NCI-H1694 treated with DMSO at 0.1 percent for 48 hours (cell line): ENCODE measurements at places on chromosomes 12 and 14.
A peak's percentile ranks its signal among the peaks of the same experiment; 100 is the strongest.

DNA sequence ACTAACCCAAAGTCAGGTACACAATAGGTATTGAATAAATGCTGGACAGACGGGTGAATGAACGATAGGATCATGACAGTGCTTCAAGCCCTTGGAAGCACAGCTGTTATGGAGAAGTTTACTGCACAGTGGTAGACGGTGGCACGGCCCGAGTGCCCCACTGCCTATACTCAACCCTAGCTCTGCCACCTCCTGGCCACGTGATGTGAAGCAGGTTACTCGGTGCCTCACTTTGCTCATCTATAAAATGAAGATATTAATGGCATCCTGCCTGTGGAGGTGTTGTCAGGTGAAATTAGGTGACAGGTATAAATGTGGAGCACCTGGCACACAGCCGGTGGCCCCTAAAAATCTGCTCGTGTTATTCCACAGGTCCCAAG lies 5.8 kb downstream of the ASB2 start:
- peak; percentile 86 for DNase-seq

DNA sequence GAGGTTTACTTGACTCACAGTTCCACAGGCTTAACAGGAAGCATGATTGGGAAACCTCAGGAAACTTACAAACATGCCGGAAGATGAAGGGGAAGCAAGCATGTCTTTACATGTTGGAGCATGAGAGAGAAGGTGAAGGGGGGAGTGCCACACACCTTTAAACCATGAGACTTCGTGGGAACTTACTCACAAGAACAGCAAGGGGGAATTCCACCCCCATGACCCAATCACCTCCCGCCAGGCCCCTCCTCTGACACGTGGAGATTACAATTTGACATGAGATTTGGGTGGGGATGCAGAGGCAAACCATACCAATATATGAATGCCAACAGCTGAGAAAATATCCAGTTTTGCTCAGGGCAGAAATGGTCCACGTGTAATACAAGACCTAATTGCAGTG lies 518.6 kb downstream of the VRK1 start:
- no peak for DNase-seq

- DNase-seq: no peak
These were observed 313.5 kb downstream of the KCNC2 start for GRCh38 chr12:74896186-74896585.

DNA sequence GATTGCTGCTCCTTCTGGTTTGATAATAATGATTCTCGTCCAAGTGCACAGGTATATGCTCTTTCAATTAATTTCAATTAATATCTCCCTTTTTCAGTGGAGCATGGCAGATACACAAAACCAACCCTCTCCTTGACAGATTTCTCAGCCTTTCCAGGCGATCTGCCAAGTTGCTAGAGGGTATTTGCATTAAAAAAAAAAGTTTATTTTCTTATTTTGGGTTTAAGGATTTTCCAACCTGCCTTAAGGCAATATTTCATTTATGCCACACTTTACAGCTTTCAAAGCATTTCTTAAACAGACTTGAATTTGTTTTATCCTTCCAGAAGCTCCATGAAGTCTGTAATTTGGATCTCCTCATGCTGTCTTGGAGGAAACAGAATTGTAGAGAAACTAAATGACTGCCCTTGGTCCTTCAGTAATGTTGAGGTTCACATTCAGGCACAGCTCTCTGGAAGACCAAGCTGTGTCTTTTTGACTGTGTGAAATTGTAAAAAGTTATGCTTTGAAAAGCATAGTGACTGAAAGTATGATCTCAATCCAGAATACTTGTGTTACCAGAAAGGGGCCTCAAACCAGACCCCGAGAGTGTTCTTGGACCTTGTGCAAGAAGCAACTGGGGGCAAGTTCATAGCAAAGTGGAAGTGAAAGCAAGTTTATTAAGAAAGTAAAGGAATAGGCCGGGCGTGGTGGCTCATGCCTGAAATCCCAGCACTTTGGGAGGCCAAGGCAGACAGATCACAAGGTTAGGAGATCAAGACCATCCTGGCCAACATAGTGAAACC lies 2.3 kb downstream of the DGLUCY start:
- no peak for DNase-seq

- DNase-seq: no peak
These were observed 7.1 kb upstream of the ITPK1 start for GRCh38 chr14:93122826-93123225.

GRCh38 chr12:5546616-5547015 lies 114.7 kb downstream of the NTF3 start:
- DNase-seq: no peak

GRCh38 chr12:108175310-108175709 lies 46.2 kb downstream of the WSCD2 start:
- DNase-seq: peak; percentile 33

- no peak for DNase-seq
These were observed 132.2 kb downstream of the NCOR2 start for GRCh38 chr12:124434951-124435805.

- DNase-seq: peak; percentile 37
These were observed 600 bp downstream of the PNN start for GRCh38 chr14:39175445-39176262.

DNA sequence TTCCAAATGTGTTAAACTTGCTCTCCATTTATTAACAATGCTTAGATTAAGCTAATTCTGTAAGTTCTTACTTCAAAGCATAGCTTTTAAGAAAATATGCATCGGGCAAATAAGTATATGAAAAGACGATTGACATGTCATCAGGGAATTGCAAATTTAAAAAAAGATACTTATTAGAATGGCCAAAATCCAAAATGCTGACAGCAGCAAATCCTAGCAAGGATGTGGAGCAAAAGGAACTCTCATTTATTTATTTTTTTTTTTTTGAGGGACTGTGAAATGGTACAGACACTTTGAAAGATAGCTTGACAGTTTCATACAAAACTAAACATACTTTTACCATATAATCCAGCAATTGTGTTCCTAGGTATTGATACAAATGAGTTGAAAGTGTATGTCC lies 779.5 kb upstream of the MDGA2 start:
- DNase-seq: no peak

DNA sequence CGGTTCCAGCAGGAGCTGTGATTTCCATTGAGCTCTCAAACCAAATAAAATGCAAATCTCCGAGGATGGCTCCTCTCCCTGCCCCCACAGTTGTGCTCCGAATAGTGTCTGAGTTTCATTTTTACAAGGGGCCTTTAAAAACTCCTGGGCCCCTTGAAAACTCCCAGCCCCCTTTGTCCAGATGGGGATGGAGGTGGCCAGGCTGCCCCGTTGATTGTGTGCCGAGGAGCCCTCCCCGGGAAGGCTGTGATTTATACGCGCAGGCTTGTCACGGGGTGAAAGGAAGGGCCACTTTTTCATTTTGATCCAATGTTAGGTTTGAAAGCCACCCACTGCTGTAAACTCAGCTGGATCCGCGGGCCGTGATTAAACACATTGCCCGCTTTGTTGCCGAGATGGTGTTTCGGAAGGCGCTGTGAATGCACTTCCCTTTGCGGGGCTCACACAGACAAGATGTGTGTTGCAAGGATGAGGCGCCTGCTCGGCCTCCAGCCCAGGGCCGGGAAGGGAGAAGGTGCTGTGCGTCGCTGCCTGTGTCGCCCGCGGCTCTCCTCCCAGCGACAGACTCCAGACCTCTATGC lies 98.8 kb downstream of the TMEM132C start:
- no peak for DNase-seq
